ENCODE measurements at places on chromosomes 16 and 17. TPM values are rescaled to one million over a fixed set of nuclear protein-coding genes. Genes with fewer than 3 reads are reported as not detected.

DNA sequence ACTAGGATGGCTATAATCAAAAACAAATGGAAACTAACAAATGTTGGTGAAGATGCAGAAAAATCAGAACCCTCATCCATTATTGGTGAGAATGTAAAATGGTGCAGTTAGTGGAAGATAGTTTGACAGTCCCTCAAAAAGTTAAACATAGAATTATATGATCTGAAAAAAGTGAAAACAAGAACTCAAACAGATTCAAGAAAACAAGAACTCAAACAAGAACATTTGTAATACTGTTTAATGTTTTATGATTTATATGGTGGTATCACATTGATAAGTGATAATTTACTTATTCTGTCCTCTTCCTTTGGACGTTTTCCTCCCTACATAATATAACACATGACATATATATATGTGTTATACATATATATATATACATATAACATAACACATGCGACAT, 12.0 kb downstream of the USP31 start:
- no peaks in the 10 kb centered on the region for H3K36me3 ChIP-seq
- H3K4me3 ChIP-seq = no peak overlapping the region
- no peak for DNase-seq
- H3K4me1 ChIP-seq = peaks cover 12% of the 10 kb centered on the region
- no peaks in the 10 kb centered on the region for H3K27me3 ChIP-seq

GRCh38 chr17:1752425-1753262, 9.2 kb upstream of the SERPINF1 start:
- H3K27me3 ChIP-seq = no peaks in the 10 kb centered on the region
- no peak for DNase-seq
- no peaks in the 10 kb centered on the region for H3K4me1 ChIP-seq
- no peak overlapping the region for H3K27ac ChIP-seq

DNA sequence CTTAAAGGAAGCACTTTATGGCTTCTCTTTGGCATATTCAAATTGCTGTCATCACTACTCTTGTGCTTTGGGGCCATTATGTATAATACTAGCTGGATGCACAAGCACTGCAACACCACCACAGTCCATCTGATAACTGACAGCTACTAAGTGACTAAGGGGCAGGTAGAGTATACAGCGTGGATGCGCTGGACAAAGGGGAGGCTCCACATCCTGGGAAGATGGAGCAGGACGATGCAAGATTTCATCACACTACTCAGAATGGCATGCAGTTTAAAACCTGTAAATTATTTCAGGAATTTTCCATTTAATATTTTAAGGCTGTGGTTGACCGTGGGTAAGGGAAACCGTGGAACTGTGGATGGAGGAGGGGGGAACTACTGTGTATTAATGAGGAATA, 25.0 kb downstream of the MPRIP start:
- no peaks in the 10 kb centered on the region for H3K27me3 ChIP-seq
- H3K36me3 ChIP-seq = no peaks in the 10 kb centered on the region
- DNase-seq = no peak
- H3K4me3 ChIP-seq = no peak overlapping the region

SOST gene
- 0.09 TPM for total RNA-seq

GRCh38 chr16:49952386-49952785, 72.6 kb upstream of the CNEP1R1 start:
- no peaks in the 10 kb centered on the region for H3K4me1 ChIP-seq
- H3K4me3 ChIP-seq = no peak overlapping the region
- H3K36me3 ChIP-seq = no peaks in the 10 kb centered on the region
- no peak for DNase-seq
- no peak overlapping the region for H3K27ac ChIP-seq

DNA sequence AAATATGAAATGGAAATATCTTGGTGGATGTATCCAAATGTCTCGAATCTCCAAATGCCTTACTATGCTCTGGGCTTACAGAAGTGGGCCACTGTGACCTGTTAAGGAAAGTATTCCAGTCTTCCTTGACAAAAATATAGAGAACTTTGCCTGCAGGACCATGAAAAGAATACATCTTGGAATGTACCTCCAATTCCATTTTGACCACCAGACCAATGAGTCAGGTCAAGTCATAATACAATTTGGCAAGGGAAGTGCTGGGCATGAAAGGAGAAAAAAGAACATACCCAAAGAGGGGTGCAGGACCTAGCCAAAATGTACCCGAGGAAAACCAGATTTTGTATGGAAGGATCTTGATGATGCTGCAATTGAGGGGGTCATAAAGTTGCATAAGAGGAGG, 1153.7 kb upstream of the GOT2 start:
- H3K4me1 ChIP-seq = no peaks in the 10 kb centered on the region
- no peak overlapping the region for H3K27ac ChIP-seq
- no peaks in the 10 kb centered on the region for H3K27me3 ChIP-seq
- DNase-seq = no peak
- no peak overlapping the region for H3K4me3 ChIP-seq

- no peak for DNase-seq
- H3K27ac ChIP-seq = no peak overlapping the region
- H3K4me3 ChIP-seq = no peak overlapping the region
- H3K36me3 ChIP-seq = no peaks in the 10 kb centered on the region
Measured at GRCh38 chr16:87424266-87424665, 32.1 kb downstream of the MAP1LC3B start.

SLC47A1 gene
- total RNA-seq = 26.0 TPM

- no peak overlapping the region for H3K27ac ChIP-seq
- DNase-seq = no peak
- H3K36me3 ChIP-seq = no peaks in the 10 kb centered on the region
- H3K27me3 ChIP-seq = no peaks in the 10 kb centered on the region
- peaks cover 6% of the 10 kb centered on the region for H3K4me1 ChIP-seq
- no peak overlapping the region for H3K4me3 ChIP-seq
Measured at GRCh38 chr16:88747588-88748301, 37.3 kb downstream of the PIEZO1 start.

- H3K4me1 ChIP-seq = no peaks in the 10 kb centered on the region
- DNase-seq = no peak
- H3K27ac ChIP-seq = no peak overlapping the region
- H3K4me3 ChIP-seq = no peak overlapping the region
- no peaks in the 10 kb centered on the region for H3K36me3 ChIP-seq
Measured at GRCh38 chr16:48013491-48013901, 142.3 kb downstream of the ABCC12 start.

DNA sequence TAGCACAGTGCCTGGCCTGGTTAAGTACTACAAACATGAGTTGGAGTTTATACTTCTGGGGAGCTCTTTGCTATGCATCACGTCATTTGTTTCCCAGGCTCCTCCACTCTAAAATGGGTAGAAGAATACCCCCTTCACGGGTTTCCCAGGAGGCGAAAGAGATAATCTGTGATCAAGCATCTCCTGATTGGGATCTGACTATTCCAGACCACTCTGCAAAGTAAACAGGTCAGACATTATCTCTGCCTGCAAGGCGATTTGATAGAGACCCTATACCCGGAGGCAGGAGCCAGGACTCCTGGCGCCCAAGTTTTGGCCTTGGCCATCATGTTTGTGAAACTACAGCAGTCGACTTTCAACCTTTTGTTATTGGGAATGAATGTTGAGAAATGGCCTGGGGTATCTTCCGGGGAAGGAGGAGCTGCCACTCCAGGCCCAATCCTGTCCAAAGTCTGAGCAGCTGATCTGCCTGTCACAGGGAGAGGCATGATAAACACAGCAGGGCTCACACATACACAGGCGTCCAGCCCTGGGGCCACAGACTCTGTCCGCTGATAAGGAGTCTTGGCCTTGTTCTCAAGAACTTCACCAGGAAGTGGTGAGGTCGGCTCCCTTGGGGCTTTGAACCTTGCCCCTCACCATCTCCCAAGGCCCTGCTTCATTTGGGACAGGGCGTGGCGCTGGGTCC, 199.9 kb downstream of the MAF start:
- no peaks in the 10 kb centered on the region for H3K27me3 ChIP-seq
- H3K27ac ChIP-seq = no peak overlapping the region
- no peaks in the 10 kb centered on the region for H3K4me1 ChIP-seq
- no peak for DNase-seq
- no peak overlapping the region for H3K4me3 ChIP-seq
- H3K36me3 ChIP-seq = no peaks in the 10 kb centered on the region

DNA sequence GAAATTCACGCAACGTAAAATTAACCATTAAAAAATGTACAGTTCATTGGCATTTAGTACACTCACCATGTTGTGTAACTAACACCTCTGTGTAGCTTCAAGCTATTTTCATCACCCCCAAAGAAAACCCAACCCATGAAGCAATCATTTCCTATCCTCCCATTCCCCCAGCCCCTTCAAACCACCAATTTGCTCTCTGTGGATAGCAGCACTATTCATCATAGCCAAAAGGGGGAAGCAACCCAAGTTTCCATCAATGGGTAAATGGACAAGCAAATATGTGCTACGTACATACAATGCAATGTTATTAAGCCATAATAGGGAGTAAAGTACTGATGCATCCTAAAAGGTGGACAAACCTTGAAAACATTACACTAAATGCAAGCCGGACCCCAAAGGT, 10.9 kb upstream of the KRT222 start:
- no peaks in the 10 kb centered on the region for H3K36me3 ChIP-seq
- H3K27me3 ChIP-seq = peaks cover 2% of the 10 kb centered on the region
- H3K4me1 ChIP-seq = no peaks in the 10 kb centered on the region
- H3K27ac ChIP-seq = no peak overlapping the region
- no peak for DNase-seq

DNA sequence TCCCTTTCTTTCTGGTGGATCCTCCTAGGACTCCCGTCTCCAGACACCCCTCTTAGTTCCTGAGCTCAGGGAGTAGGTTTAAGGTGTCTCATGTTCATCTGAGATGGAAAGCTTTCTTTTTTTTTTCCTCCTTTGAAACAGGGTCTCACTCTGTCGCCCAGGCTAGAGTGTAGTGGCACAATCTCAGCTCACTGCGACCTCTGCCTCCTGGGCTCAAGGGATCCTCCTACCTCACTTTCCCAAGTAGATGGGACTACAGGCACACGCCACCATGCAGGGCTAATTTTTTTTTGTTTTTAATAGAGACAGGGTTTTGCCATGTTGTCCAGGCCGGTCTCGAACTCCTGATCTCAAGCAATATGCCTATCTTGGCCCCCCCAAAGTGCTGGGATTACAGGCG, 3.6 kb upstream of the GSE1 start:
- H3K4me3 ChIP-seq = no peak overlapping the region
- no peaks in the 10 kb centered on the region for H3K36me3 ChIP-seq
- H3K27ac ChIP-seq = no peak overlapping the region

ZFP3 gene
- 10.0 TPM for total RNA-seq

G6PC1 gene
- total RNA-seq = 0.16 TPM

GGT6 gene
- 16.8 TPM for total RNA-seq

- DNase-seq = no peak
- H3K27ac ChIP-seq = peak overlapping the region; percentile 28
- H3K36me3 ChIP-seq = peaks cover 22% of the 10 kb centered on the region
- peaks cover 20% of the 10 kb centered on the region for H3K4me1 ChIP-seq
- H3K4me3 ChIP-seq = no peak overlapping the region
Measured at GRCh38 chr17:50697663-50698272, 9.9 kb downstream of the ANKRD40 start.

DNA sequence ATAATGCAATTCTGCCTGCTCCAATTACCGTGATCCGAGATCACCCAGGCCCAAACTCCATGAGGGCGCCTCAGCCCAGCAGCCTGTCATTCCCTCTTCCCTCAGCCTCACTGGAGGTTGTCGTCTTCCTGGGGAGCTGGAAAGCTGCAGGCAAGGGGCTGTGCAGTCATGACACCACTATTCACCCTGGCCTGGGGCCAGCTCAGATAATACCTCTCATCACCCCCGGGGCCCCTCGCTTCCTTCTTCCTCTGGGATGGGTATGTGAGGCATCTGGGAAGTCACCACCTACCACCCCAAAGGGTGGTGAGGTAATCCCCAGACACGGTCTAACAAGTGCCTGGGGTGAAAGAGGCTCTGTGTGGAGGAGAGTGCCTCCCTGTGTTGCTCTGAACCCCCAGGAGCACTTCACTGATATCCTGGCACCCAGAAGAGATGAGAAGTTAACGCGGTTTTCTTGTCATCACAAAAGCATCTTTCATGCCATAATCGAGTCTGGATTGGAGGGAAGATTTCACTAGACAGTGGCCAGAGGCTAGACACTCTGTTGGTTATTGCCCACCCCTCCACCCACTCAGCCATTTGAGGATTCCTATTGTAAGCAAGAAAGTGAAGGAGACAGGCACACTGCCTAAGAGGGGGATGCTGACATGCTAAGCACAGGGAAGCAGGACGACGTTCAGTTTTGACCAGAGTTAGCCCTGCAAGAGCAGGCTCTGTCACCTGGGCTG, 18.4 kb downstream of the CFAP20 start:
- no peaks in the 10 kb centered on the region for H3K4me1 ChIP-seq
- no peak overlapping the region for H3K27ac ChIP-seq

- no peak overlapping the region for H3K27ac ChIP-seq
- no peaks in the 10 kb centered on the region for H3K36me3 ChIP-seq
- H3K4me1 ChIP-seq = no peaks in the 10 kb centered on the region
- H3K4me3 ChIP-seq = no peak overlapping the region
Measured at GRCh38 chr17:3773511-3773910, 27.5 kb downstream of the ITGAE start.

CETP gene
- 1.3 TPM for total RNA-seq

DNA sequence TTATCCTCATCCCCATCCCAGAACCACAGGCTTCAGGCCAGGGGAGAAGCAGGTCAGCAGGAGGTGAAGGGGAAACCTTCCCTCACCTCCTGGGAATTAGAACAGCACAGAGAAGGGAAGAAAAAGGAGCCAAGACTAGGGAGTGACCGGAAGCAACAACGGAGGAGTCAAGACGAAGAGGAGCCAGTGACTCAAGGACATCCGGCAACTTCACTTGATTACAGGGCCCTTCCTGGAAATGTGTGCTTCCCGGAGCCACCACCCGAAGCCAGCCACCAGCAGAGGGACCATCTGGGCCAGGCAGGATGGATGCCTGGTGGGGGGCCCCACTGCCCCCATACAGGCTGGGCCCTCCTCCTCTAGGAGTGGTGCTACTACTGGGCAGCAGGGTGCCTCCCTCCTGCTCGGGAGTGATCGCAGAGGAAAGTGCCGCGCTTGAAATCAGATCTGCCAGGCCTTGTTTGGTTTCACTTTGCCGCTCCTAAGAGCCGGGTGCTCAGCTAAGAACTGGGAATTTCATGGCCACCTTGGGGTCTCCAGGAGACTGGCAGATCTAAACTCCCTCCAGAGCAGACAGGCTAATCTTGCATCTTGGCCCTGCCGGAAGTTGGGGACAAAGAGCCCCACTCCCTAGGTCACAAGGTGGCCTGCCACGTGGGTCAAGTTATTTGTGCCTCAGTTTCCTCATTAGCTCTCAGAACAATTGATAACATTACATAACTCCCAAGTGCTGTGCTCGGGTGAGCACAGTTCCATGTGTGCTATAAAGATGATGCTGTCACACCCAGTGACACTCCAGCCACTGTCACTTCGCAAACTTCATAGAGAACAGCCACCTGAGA, 6.6 kb downstream of the CDC42EP4 start:
- peak overlapping the region; percentile 36 for H3K4me3 ChIP-seq
- peak; percentile 83 for DNase-seq
- H3K36me3 ChIP-seq = no peaks in the 10 kb centered on the region
- H3K27ac ChIP-seq = peak overlapping the region; percentile 88
- peaks cover 39% of the 10 kb centered on the region for H3K4me1 ChIP-seq

Measured in kidney (tissue), 22 donors.